ENCODE measurements at places on chromosomes 13 and 19.

- no peak for DNase-seq
These were observed 52.8 kb downstream of the ELF1 start for GRCh38 chr13:40966298-40966697.

DNA sequence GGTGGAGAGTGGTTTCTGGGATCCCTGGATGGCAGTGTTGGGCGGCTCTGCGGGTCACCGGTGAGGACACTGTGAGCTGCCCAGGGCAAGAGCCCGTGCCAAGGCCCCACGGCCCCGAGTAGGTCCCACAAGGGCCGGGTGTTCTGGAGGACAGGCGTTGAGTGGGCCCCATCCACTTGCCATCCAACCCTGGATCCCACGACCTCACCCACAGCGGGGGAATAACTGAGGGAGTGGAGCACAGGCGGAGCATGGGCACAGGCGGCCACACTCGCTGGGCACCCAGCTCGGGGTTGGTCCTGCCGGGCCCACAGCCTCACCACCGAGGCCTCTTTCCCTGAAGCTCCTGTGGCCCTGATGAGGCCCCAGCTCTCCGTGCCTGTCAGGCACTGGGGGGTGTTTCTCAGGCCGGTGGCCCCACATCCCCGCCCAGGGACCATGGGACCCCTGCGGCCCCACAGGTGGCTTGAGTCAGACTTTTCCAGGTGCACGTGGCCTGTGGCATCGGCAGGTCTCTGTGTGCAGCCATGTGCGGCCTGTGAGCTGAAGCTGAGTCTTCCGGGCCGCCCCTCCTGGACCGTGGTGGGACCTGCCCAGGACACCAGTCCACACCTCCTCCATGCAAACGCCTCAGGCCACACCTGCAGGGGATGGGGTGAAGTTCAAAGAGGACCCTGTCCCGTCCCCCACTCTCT, 16.6 kb downstream of the TMEM255B start:
- DNase-seq = no peak

DNA sequence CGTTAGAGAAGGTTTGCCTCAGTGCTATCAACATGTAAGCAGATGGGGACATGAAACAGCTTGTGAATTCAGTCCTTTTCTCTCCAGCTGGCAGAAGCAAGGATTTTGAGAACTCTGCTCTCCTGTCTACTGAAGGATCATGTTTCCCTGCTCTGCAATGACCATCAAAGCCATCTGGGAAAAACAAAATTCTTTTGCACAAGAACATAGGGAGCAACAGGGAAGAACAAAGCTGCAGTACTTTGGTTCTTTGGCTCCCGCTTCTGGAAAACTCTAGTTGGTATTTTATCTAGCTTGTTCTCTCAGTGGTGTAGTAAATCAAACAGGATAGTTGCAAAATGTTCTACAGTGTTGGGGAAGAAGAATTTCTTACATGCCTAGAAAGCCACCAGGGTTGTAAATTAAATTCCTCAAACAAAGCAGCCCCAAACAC, 270.4 kb downstream of the ENOX1 start:
- DNase-seq = no peak

DNA sequence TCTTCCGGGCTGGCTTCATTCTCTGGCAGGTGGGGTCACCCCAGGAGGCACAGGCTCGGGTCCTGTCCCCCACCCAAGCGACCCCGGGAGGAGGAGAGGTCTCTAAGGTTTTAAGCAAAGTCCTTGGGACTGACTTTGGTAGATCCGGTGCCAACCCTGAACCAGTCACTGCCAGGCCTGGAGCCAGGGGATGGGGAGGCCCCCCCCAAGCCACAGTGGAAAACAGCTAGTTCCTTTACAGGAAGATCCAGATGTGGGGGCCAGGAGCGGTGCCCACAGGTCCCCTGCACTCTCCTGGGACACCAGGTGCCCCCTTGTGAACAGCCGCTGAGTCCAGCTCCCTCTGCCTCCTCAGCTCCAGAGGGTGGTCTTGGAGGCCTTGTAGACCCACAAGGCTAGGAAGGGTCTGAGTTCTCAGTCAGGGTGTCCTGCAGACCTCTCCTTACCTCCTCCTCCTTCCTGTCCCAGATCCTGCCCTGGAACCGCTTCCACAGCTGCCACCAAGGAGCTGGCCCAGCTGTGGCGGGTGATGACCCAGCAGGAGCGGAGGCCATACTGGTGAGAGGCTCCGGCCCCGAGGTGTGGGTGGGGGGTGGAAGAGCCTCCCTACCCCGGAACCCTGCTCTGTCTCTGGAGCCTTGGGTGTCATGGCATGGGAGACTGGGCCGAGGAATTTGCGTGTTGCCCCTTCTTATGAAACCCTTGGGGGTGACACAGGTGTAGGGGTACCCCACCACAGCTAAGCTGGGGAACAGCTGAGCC, 6.0 kb downstream of the SIX5 start:
- no peak for DNase-seq

DNA sequence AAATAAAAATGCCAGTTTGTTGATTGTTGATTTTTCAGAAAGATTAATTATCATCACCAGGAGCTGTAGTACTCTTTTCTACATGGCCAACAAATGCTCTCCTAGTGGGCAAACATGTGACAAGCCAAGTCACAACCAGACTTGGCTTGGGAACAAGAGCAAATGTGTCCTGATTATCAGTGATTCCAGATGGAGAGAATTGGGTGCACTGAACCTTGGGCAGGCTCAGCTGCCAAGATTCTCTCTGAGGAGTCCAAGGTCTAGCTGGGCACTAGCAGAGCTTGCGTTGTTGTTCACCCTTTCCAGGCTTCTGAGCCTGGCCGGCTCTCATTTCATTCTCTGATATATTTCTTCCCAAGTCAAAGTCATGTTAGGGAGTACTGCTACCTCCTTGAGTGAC, 27.3 kb upstream of the GPI start:
- DNase-seq = no peak

DNA sequence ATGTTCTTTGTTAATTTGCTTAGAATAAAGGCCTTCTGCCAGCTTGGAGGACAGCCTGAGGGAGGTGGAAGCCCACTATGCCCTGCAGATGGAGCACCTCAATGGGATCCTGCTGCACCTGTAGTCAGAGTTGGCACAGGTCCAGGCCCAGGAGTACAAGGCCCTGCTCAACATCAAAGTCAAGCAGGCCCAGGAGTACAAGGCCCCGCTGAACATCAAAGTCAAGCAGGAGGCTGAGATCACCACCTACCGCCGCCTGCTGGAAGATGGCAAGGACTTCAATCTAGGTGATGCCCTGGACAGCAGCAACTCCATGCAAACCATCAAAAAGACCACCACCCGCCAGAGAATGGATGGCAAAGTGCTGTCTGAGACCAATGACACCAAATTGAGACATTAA, 41.7 kb downstream of the ZNF85 start:
- DNase-seq = no peak

GRCh38 chr19:45821103-45821521, 6.0 kb upstream of the RSPH6A start:
- no peak for DNase-seq

DNA sequence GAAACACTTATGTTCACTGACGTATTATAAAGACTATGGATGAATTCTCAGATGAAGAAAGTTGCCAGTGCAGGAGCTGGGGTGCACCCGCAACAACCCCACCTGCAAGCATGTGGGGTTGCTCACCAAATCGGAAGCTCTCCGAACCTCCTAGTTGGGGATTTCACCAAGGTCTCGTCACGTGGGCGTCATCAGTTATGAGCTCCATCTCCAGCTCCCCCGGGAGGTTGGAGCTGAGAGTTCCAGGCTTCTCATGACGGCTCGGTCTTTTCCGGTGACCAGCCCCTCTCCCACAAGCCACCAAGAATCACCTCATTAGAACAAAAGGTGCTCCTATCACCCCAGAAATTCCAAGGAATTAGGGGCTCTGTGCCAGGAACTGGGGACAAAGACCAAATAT, 46.1 kb upstream of the TUBGCP3 start:
- DNase-seq = no peak

DNA sequence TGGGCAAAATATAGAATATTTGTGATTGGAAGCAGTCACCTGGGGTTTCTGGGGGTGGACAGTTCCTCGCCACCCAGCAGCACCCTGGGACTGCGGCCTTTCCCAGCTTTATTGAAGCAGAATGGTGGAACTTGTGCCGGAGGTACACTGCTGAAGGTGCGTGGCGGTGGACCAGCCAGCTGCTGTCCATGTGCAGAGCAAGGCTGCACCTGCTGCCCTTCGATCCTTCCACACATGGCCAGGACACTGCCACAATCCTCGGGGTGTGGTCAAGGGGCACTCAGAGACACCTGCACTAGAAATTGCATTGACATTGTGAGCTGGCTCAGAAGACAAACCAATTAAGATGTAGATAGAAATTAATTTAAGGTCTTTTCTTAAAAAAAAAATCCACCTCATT, 11.4 kb upstream of the GPI start:
- no peak for DNase-seq

DNA sequence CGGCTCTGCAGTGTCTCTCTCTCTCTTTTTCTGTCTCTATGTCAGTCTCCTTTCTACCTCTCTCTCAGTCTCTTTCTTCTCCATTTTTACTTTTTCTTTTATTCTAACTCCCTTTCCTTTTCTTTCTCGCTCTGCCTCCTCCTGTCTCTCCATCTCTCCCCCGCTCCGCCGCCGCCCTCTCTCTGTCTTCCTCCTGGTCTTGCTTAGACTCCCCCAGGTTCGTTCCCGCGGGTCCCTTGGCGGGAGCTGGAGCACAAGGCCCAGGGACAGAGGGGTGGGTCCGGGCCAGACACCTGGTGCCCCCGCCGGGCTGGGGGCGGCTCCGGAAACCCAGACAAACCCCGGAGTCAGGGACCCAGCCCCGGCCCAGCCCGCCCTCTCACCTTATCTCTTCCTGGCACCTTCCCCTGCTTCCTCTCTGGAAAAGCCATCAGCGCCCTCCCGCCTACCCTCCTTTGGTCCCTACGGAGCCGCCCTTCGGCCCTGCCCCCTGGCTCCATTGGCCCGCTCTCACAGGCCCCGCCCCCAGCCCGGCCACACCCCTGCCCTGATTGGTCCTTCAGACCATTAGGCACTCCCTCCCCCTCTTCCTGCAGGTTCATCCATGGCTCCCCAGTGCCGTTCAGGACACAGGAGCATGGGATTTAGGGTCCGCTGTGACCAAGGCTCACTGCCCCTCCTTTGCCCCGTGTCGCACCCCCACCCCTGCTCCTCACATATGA, 15.4 kb upstream of the NOP53 start:
- peak; percentile 30 for DNase-seq

DNA sequence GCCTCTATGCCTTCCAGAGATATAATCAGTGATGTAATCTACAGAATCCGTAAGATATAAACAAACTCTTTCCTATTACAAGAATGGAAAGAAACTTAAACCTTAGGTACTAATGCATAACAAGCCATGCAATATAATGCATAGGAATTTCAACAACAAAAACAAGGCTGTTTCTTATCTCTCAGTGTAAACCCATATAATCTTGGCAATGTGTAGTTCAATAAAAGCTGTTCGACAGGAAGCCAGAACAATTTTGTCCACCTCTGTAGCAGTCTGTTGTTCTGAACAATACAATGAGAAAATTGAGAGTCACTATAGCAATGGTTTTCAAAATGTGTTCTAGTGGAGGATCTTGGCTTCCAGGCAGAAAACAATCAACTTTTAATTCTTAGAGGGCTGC, 111.5 kb upstream of the FREM2 start:
- no peak for DNase-seq

GRCh38 chr19:42288387-42288786, 13.5 kb upstream of the PRR19 start:
- DNase-seq = no peak

DNA sequence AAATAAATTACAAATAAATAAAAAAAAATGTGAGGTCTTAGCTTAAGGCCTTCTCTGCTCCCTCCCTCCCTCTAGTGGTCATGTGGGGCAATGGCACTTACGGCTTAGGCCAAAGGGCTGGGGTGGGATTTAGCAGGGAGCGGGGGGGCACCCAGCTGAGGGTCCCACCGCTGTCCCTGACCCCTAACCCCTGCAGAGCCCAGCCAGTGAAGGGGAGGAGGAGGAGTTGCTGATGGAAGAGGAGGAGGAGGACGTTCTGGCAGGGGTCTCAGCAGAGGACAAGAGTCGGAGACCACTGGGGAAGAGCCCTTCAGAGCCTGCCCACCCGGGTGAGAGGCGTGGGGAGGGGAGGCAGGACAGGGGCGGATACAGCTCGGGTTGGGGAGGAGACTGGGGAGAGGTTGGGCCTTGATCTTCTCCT, 9.3 kb downstream of the MPND start:
- DNase-seq = peak; percentile 40

GRCh38 chr13:67120872-67121531, 109.1 kb downstream of the PCDH9 start:
- no peak for DNase-seq

DNA sequence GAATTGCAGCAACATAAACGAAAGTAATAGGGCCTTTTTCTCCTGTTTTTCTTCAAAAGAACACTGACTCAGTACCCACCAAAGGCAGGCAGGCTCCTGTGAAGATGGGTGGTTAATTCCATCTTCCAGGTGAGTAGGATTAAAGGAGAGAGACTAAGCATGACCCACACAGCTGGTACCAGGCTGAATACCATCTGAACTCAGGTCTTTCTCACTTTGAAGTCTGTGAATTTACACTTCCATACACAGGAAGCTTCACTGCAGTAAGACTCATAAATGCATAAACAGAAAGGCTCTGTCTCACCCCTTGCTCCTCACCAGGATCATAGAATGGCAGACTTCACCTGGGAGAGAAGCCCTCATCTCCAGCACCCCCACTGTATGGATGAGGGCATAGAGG, 194.6 kb downstream of the KLF12 start:
- no peak for DNase-seq

DNA sequence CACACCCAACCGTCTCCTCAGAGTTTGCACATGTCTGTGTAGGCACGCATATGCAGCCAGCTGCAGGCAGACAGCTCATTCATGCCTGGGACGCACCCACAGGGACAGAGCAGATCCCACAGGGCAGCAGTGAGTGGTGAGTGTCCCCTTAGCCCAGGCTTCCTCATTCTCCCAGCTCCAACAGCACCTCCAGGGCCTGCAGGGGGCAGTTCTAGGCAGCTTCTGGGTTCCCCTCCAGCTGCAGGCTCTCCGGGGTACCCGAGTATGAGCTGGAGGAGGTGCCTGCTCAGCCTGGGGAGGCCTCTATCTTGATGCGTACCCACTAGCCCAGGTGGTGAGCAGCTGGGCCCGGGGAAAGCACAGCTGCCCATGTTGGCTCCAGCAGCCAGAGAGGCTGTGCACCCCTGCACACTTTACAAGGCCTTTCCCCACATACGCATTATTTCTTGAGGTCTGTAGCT, 1.3 kb upstream of the SHANK1 start:
- DNase-seq = no peak

GRCh38 chr19:31717269-31717923, 368.2 kb upstream of the TSHZ3 start:
- no peak for DNase-seq

DNA sequence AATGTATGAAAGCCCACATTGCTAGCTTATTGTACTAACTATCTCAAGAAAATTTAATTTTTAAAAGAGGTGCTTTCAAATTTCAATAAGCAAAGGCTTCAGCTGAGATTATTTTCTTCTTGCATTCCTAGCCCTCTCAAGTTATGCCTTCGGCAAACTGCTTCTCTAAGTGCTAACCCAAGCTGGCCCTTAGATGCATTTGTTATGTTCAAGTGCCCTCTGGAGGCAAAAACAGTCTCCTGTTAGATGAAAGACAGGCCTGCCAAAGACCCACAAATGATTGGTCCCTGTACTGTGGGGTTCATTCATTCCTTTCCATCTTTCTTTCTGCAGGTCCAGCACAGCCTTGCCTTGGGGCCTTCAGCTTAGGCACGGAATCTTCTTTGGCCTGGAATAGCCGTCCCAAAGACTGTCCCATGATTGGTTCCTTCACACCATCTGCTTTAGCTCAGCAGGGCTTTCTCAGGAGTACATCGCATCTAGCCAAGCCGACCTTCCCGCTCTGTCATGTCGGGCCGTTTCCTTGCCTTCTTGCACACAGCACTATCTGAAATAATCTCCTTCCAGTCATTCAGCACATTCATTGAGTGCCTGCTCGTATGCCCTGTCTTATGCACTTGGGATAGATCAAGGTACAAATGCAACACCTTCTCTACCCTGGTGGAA, 26.4 kb upstream of the TPTE2 start:
- DNase-seq = no peak
